ENCODE measurements at places on chromosomes 3 and 15.
A peak's percentile ranks its signal among the peaks of the same experiment; 100 is the strongest.

GRCh38 chr3:110940055-110940454 is 131.6 kb upstream of the NECTIN3 start:
- DNase-seq = no peak

GRCh38 chr3:170976190-170976519 is 50.4 kb downstream of the SLC2A2 start:
- DNase-seq = no peak

GRCh38 chr15:60784483-60785254 is 305.7 kb upstream of the ICE2 start:
- no peak for DNase-seq

GRCh38 chr3:143811602-143812001 is 36.7 kb downstream of the SLC9A9 start:
- DNase-seq = no peak

DNA sequence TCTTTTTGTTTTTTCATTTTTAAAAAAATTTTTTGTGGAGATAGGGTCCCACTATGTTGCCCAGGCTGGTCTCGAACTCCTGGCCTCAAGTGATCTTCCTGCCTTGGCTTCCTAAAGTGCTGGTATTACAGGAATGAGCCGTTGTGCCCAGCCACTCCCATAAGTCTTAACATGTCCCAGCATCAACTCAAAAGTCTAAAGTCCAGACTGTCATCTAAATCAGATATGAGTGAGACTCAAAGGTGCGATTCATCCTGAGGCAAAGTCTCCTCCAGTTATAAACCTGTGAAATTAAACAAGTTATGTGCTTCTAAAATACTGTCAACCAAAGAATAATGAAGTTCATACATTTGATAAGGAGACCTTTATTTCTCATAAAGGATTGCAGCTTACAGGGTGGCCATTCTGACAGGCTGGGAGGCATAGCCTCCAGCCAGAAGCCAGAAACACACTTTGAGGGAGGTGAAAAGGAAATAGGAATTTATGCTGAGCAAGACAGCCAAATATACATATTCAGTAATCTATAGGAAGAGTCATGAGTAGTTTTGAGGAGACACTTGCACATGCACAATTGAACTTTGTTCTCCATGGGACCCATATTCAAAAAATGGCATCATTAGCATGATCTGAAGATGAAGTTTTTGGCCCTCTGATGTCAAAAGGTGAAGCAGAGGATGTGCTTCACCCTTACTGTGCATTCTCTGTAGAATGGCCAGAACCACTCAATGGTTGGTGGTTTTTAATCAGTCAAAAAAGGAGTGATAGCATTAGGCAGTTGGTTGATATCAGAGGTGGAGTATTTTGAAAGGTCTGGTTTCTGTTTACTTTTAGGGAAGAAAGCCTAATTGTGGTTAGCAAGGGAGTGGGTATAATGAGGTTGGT is 11.0 kb upstream of the ZNF662 start:
- DNase-seq = no peak

DNA sequence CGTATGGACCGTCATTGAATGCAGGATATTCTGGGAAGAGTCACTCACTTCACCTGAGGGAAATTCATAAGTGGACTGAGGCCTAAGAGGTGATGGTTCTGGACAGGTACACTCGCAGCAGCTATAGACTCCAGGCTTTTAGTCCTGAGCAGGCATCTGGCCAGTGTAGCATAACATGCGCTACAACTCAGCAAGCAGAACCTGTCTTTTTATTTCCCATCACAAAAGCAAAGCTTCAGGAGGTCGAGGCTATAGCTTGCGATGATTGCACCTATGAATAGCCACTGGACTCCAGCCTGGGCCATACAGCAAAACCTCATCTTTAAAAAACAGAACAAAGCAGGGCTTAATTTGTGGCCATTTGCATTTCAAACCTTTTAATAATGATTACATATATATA is 185.8 kb downstream of the KCNH8 start:
- DNase-seq = no peak

DNA sequence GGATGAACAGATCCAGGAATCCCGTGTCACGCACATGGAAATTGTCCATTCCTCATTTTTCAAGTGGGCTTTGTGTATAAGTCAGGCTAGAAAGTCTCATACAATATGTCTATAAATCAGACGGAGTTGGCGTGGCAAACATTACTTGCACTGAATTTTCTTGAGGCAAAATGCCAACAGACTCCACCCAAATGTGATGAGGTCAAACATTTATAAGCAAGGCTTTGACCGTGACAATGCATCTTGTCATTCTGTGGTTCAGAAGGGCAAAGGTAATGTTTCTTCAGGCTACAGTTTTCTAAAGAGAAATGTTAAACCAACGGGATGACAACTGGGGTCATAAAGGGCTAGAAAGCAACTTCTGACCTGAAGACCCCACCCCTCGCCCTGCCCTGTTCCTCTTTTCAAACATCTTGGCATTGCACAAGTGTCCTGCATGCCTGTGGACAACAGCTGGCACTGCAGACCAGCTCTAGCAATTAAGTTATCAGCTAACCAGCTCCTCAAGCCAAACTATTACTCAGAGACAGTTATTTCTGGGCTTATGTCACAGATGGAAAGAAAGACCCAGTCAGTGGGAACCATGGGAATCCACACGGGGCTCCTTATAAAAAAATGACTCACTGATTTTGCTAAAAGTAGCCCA is 36.5 kb upstream of the SPTBN5 start:
- DNase-seq = no peak

GRCh38 chr3:183991403-183991802 is 26.3 kb downstream of the ABCC5 start:
- DNase-seq = no peak

DNA sequence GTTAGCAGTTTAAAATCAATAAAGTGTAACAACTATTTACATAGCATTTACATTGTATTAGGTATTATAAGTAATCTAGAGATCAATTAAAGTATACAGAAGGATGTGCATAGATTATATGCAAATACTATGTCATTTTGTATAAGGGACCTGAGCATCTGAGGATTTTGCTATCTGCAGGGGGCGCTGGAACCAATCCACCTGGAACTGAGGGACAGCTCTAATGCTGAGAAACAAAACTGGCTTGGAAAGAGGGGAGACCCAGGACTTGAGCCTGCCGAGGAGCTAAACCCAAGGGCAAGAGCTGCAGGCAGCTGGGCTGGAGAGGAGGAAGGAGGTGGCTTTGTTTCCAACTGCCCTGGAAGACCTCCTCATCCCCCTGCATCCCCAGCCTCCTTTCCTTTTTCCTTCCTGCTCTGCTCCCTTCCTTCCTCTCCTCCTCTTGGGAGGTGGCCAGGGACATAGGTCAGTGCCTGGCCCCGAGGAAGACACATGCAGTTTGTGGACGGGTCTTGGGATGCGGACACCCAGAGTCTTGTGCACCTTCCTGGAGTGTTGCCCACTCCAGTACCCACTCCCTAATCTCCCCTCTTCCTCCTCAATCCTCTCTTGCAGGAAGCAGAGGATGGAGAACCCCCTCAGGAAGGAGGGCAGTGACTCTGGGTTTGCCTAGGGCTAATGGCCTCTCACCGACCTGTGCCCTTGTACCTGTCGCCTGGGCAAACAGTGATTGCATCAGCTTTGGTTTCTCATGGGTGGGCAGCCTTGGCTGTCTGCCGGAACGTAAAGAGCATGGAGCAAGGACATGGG is 825 bp upstream of the RTP3 start:
- DNase-seq = peak; percentile 51

DNA sequence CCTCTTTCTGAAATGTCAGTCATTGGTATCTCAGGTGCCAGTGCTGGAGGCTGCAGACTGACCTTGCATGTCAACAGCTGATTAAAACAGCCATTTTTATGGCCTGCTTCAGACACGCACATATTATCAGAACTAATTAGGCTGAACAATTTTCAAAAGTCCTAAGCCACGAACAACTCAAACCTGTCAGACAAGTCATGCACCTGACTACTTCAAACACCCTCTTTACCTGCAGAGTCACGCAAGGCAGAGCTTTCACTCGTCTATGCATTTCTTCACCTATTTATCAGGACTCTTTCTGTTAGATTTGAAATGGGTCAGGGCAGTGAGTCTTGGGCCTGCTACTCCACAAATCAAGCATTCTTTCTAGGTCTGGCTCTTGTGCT is 26.7 kb downstream of the CLK3 start:
- no peak for DNase-seq

DNA sequence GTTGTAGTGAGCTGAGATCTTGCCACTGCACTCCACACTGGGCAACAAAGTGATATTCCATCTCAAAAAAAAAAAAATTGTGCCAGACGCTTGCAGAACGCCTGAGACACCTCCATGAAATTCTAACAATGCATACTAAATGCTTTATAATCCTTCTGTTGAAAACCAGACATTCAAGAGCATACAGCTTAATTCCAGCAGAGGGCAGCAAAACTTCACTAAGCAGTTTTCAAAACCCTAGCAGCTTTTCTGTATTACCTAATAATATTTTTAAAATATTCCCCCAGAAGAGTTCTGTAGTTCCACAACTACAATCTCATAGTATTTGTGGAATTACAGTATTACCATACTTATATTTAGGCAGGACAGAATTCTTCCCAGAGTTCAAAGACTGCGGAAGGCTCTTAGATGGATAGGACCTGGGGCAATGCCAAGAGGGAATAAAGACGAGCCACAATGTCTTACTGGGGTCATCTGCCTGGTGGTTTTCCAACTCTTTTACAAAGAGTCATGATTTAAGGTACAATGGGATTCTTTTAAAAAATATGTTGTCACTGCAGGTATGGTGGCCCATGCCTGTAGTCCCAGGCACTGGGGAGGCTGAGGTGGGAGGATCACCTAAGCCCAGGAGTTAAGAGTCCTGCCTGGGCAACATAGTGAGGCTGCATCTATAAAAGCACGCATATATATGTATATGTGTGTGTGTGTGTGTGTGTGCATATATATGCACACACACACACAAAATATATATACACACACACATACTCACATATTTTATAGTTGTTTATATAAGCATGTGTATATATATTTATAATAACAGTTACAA is 19.6 kb upstream of the TASOR start:
- DNase-seq = peak; percentile 42

DNA sequence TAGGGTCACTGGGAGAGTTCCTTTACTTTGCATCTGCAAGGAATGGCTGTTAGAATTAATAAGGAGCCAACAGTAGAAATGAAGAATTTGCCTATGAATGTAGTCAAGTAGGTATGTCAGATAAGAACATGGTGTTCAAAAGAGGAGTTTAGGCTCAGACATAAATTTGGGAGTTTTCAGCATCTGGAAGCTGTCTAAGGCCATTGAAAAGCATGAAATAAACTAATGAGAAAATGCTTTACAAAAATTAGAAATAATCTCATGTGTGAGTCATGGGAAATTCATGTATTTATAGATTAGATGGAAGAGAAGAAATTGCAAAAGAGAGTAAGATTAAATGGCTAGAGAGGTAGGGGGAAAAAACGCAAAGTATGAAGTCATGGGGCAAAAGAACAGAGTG is 201.9 kb downstream of the DIPK2A start:
- DNase-seq = no peak

- DNase-seq = no peak
Measured at GRCh38 chr15:88218557-88219221, 37.9 kb downstream of the NTRK3 start.

- DNase-seq = no peak
Measured at GRCh38 chr3:133988631-133989161, 41.0 kb downstream of the SLCO2A1 start.

- no peak for DNase-seq
Measured at GRCh38 chr15:66609876-66610275, 44.1 kb upstream of the LCTL start.

GRCh38 chr3:175746308-175746707 is 887.2 kb downstream of the NAALADL2 start:
- no peak for DNase-seq

DNA sequence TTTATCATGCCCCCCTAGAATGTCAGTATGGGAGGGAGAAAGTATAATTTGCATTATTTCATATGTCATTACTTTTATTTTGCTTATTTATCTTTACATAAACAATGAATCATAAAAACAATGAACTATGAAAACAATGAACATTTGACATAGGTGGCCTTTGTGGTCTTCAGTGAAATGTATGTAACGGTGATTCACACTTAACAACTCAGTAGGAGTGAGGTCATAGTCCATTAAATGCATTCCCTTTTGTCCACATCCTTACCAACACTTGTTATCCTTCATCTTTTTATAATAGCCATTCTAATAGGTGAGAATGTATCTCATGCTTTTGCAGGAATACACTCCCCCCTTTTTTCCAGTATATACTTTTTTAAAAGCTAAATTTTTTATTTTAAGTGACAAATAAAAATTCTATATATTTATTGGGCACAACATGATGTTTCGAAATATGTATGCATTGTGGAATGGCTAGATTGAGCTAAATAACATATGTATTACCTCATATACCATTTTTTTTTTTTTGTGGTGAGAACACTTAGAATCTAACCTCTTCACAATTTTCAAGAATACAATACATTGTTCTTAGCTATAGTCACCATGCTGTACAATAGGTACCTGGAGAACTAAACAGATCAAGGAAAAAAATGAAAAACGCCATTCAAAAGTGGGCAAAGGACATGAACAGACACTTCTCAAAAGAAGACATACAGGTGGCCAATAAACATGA is 189.5 kb downstream of the WDR72 start:
- no peak for DNase-seq
